ENCODE measurements at places on chromosomes 4 and X. TPM values are rescaled to one million over a fixed set of nuclear protein-coding genes. Genes with fewer than 3 reads are reported as not detected.

Gene FIP1L1
- total RNA-seq: 65.6 TPM

- DNase-seq: no peak
Measured at GRCh38 chrX:1609762-1610161, 5.1 kb upstream of the ASMT start.

DNA sequence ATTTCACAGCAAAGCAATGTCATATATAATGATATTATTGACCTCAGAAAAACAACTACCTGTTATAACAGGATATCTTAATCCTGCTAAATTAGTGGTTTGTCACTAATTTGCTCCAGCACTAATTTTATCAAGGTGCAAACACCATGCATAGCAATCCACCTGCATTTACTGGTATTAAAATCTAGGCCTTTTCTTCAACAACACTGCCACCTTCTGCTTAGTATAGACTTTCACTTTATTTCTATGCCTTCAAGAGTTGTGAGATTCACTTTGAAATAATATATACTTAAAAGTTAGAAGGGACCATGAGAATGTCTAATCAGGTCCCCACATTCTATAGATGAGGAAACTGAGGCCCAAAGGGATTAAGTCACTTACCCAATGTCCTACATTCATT, 82.1 kb upstream of the IQCM start:
- no peak for DNase-seq

DNA sequence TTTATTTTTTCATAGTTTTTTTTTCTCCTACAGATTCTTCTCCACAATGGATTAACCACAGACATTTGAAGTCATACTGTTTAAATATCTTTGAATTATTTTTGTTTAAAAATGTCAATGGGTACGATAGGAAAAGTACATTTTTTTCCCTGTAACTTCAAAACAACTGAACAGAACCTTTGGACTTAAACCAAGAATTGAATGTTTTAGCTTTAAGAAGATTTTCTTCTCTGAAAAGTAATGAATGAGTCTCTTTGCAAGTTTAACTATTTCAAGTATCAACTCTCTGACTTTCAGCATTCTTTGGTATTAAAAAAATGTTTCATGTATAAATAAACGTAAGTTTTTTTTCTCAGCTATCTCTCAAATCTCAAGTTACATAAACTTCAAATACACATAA, 364.3 kb downstream of the FBXO8 start:
- DNase-seq: no peak

DNA sequence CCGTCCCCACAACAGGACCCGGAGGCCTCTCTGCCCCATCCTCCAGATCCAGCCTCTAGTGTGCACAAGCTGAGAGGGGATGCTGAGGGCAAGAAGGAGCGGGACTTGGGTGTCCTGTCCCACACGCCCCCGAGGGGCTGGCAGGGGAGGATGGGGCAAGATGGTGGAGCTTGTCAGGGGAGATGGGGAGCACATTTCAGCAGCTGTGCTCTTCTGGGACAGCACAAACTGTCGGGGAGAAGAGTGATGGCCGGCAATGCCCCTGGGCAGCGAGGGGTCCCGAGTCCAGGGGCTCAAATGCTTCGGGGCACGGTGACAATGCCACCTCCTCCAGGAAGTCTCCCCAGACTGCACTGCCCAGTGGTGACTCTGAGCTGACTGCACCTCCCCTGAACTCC, 134.5 kb downstream of the FAM53A start:
- no peak for DNase-seq

DNA sequence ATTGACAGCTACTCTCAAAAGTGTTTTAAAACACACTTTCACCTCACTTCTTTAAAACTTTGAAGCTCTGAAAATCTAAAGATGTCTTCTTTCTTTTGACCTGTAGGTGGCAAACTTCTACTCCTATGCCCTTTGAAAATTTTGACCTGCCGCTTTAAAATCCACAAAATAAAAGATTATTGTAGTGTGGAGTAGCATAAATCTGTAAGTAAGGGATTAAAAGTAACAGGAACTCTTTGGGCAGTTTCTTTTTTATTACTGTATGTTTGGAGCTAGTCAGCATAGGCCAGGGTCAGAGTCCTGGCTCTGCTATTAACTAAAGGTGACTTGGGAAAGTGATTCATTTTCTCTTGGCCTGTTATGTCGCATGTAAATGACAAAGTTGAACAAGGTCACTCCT, 25.5 kb downstream of the BBS12 start:
- DNase-seq: no peak

DNA sequence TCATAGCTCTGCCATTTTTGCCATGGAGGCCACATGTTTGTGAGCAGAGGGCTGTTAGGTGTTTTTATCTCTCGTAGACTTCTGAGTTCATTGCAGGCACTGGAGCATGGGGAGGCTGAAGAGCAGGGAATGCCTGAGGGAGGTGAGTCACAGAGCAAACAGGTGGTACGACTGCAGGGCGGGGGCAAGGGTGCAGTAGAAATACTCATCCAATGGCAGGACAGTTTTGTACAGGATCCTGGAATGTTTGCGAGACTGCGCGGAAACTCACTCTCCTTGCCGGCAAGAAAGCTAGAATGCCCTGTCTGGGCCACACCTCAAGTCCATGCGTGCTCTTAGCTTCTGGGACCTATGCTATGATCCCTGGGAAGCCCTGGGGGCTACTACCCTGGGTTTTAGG, 20.0 kb upstream of the VCX2 start:
- peak; percentile 84 for DNase-seq

Gene SHOX
- not detected for total RNA-seq

GRCh38 chr4:88166608-88167007, 8.2 kb upstream of the ABCG2 start:
- no peak for DNase-seq

GRCh38 chrX:123731987-123732669, 724 bp downstream of the THOC2 start:
- DNase-seq: no peak

DNA sequence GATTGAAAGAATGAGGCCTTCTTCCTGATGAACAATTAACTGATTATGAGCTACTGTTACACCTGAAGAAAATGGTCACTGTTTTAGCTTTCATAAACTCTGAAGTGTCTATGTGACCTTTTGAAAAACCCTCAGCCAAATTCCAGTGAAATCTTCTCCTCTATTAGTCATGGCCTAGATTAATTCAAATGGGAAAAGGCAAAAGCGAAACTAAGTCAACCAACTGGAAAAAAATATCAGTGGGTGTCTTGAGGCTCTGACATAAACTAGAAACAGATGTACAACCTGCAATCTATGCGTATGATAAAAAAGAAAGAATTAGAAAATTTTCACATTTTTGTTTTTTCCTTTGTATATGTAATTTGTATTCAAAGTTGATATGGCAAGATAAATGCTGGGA, 169.4 kb upstream of the BANK1 start:
- no peak for DNase-seq

- DNase-seq: no peak
Measured at GRCh38 chr4:176492646-176493302, 173.0 kb downstream of the SPCS3 start.

DNA sequence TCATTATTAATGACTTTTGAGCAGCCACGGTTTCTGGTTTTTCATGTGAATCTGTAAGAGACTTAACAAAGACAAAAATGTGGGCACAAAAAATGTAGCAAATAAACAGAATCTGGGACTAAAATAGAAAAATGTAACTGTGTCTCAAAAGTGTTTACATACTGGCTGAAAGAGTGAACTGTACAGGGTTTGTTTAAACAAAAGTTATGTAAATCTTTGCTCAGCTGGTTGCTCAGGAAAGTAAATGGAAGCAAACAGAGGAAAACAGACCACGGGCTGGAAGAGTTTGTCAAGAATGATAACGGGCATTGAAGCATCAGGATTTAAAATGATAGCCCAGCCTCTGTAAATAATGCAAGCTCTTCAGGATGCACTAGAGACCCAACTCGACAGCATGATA, 921.8 kb upstream of the FTHL17 start:
- DNase-seq: no peak

Gene MAGEB2
- total RNA-seq: not detected

GRCh38 chr4:53640576-53641453, 49.5 kb upstream of the LNX1 start:
- no peak for DNase-seq

- no peak for DNase-seq
Measured at GRCh38 chr4:66182636-66183035, 512.3 kb upstream of the EPHA5 start.

GRCh38 chr4:73067971-73068394, 1.5 kb downstream of the COX18 start:
- DNase-seq: no peak

Gene FAM9C
- not detected for total RNA-seq

- DNase-seq: no peak
Measured at GRCh38 chr4:5656415-5656814, 51.9 kb downstream of the EVC2 start.

GRCh38 chrX:74178536-74178935, 125.4 kb upstream of the ZCCHC13 start:
- no peak for DNase-seq

DNA sequence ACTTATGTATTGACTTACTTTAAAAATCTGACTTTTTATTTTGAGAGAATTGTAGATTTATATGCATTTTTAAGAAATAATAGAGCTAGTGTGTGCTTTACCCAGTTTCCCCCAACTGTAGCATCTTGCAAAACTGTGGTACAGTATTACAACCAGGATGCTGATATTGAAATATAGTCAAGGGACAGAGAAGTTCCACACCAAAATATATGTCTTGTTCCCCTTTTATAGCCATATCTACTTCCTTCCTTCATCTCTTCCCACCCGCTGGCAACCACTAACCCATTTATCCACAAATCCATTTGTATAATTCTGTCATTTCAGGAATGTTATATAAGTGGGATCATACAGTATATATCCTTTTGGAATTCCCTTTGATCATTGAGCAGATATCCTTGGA, 16.8 kb downstream of the KDM6A start:
- DNase-seq: no peak

DNA sequence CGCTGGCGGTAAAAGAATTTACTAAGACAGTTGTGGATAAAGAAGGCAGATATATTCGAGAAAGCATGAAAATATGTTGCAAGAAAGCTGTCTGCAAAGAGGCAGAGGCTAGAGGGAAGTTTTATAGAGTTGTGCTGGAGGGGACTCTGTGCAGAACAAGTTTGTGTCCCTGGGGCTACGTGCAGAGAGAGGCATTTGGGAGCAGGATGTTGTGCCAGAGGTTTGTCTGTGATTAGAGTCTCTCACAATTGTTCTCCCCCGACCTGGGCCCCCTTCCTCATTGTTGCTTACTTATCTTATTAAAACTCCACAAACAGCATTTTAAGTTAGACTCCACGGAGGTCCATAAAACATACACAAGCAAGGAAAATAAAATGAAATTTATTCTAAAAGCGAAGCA, 831.3 kb downstream of the NLGN4X start:
- DNase-seq: no peak

GRCh38 chrX:25131055-25131454, 115.3 kb upstream of the ARX start:
- no peak for DNase-seq

GRCh38 chrX:48497871-48498270, 10.9 kb upstream of the PORCN start:
- no peak for DNase-seq

- no peak for DNase-seq
Measured at GRCh38 chr4:86558797-86559196, 35.3 kb upstream of the PTPN13 start.

DNA sequence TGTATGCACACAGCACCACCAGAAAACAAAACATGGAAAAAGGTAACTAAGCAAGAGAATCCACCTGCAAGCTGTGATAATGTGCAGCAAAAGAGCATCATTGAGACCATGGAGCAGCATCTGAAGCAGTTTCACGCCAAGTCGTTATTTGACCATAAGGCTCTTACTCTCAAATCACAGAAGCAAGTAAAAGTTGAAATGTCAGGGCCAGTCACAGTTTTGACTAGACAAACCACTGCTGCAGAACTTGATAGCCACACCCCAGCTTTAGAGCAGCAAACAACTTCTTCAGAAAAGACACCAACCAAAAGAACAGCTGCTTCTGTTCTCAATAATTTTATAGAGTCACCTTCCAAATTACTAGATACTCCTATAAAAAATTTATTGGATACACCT, 90.2 kb downstream of the TET2 start:
- DNase-seq: no peak

DNA sequence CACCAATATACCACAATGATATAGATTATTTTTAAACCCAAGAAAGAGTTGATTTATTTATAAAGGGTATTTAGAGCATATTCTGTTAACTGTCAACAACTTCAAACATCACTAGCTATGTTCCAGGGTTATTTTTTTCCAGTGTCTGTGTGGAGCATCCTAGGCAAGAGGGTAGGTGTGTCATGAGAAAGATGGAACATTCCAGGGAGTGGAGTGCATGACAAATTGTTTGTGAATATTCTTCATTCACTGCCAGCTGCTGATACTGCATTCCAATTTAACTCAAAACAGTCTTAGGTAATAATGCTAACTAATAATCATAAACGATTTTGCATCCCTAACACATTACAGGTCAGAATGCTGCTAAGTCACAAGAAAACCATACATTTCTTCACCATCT, 148.7 kb upstream of the RASGEF1B start:
- DNase-seq: no peak

Gene STEEP1
- total RNA-seq: 63.7 TPM

Gene C4orf50
- total RNA-seq: not detected

Gene RS1
- total RNA-seq: not detected

GRCh38 chr4:145938618-145939440, at the start of gene ZNF827:
Gene ZNF827, minus strand, starts transcription at chr4:145938823. Its CDS starts 416 bp downstream, at chr4:145938407.
- DNase-seq: peak; percentile 57

Gene GPC4
- 4.4 TPM for total RNA-seq

GRCh38 chr4:118680808-118681207, 4.4 kb upstream of the METTL14 start:
- no peak for DNase-seq

DNA sequence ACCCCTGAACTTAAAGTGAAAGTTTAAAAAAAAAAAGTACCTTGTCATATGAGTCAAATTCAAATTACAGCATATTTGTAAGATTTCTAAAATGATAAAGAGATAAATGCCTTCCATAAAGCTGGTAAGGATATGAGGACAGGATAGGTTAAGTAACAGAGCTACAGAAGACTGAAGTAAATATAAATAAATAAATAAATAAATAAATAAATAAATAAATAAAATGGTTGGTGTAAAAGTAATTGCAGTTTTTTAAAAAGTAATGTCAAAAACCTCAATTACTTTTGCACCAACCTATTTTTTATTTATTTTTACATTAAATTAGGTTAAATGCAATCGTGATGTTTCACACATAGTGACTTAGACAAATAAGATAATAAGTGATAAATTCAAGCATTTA, 62.2 kb downstream of the UGT2A2 start:
- no peak for DNase-seq

GRCh38 chr4:42513748-42514492, 116.6 kb downstream of the SHISA3 start:
- no peak for DNase-seq

Gene TRPC3
- total RNA-seq: not detected

All from PC-9 (cell line).